NCI-H1048 (cell line): ENCODE measurements at places on chromosomes 2 and 18.

DNA sequence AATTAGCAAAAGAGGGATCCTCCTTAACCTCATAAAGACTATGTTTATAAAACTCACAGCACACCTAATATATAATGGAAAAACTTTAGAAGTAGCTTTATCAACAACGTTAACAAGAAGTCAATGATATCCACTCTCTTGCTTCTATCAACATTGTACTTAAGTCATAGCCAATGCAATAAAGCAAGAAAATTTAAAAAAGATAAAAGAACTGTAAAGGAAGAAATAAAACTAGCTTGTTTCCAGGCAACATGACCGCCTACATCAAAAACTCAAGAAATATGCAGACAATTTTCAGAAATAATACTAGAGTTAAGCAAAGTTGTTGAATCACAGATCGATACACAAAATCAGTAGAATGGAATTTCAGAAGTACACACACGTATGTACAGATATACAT is 375.5 kb upstream of the SPRED2 start:
- no peak for DNase-seq

DNA sequence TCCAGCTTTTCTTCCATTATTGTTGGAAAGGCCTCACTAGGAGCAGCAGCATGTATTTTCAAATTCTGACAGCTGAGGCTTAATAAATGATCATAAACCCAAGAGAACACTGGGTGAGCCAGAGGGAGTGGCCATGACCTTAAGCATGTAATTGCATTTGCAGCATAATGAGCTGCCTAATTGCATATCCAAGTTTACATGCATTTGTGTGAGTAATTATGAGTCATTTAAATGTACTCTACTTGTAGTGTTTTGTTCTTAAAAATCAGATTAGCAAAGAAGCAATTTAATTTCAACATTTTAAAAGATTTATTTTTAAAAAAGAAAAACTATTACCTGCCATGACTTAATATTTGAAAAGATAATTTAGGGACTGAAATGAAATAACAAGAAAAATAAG is 74.8 kb downstream of the NOL10 start:
- no peak for DNase-seq

DNA sequence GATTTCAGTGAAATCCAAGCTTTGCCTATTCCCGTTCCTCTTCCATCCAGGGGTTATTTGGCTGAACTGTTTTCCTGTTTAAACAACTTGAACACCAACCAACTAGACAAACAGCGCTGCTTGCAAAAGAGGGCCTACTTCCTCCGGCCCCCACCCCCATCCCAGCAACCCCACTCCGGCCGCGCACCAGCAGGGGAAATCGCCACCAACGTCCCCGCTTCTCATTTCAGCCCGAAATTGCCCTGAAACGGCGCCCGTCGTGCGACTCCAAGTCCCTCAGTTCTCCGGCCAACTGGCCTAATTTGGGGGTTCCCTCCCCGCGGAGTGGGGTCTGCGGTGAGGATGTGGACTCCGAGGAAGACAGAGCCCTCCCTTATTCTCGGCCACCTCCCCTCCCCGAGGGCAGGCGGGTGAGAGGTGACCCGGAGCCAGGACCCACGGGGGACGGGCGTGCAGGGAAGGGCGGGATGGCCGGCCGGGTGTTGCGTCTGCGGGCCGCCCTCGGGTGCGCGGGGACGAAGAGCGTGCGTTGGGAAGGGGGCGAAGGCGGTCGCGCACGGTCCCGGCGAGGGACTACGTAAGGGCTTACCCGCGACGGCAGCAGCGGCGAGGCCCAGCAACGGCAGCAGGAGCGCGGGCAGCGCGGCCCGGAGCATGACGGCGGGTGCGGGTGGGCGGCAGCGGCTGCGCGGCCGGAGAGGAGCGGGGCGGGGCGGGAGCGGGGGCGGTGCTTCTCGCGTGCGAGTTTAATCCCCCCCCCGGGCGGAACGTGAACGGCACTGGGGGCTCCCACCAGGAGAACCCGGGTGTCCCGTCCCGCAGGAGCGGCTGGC is at the start of gene CD302:
CD302 (minus strand) TSS at position 666 of the 833 bp plus-strand sequence; CDS start at position 656, 10 bp downstream.
- DNase-seq = no peak

GRCh38 chr2:127523269-127523939 is 2.9 kb downstream of the IWS1 start:
- DNase-seq = no peak

DNA sequence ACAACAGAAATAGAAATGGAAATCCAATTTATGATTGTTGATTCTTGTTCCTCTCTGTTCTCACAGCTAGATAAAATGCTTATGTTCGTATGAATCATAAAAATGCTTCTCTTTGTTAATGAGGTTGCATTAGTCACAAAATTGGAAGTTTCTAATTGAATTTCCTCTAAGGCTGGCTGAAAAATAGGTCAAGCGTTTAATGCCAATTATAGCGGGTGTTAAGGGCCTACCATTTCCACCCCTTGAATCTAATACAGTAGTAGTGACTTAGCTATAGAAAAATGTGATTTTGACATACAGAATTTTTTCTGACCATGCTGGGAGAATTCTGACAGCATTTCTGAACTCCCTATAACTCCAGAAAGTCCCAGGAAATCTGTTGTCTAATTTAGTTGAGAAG is 107.1 kb downstream of the TTN start:
- DNase-seq = no peak

- DNase-seq = no peak
Observed at GRCh38 chr2:211942153-211942552, 596.4 kb downstream of the ERBB4 start.

- no peak for DNase-seq
Observed at GRCh38 chr2:194491409-194492115, 1165.5 kb upstream of the SLC39A10 start.

DNA sequence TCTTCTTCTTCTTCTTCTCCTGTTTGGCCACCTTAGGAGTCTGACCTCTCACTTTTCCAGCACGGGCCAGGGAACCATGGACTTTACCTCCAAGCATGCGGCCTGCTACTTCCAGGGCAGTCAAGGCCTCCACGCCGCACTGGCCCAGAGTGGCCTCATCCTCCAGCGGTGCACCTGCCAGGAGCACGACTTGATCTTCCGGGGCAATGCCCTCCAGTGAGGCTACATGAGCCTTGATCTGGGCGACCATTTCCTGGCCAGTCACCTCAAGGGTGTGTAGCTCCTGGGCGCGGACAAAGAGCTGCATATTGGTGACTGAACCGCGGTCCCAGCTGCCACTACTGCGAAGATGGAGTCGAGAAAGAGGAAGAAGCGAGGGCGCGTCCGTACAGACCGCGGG is 67.1 kb downstream of the DIPK1C start:
- DNase-seq = no peak

GRCh38 chr2:206869824-206870495 is 69.4 kb upstream of the CPO start:
- no peak for DNase-seq

- no peak for DNase-seq
Observed at GRCh38 chr2:62787386-62787785, 81.9 kb downstream of the EHBP1 start.

GRCh38 chr2:169415233-169415748 is 53.0 kb upstream of the LRP2 start:
- DNase-seq = no peak

DNA sequence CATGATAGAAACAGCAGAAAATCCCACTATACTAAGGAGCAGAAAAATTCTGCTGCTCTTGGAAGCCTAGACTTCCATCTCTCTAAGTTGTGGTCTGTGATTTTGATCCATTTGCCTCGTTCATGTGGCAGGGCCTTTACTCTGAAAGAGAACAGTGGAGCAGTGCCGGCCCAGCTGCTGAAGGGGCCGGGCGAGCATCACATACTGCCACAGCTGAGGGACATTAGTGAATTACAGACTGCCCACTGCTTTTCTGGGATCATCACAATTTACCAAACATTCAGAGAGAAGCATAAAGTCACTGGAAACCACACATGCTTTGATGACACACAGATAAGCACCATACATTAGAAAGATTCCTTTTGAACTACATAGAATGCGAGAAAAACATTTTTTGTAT is 217.0 kb upstream of the BOD1L2 start:
- no peak for DNase-seq

DNA sequence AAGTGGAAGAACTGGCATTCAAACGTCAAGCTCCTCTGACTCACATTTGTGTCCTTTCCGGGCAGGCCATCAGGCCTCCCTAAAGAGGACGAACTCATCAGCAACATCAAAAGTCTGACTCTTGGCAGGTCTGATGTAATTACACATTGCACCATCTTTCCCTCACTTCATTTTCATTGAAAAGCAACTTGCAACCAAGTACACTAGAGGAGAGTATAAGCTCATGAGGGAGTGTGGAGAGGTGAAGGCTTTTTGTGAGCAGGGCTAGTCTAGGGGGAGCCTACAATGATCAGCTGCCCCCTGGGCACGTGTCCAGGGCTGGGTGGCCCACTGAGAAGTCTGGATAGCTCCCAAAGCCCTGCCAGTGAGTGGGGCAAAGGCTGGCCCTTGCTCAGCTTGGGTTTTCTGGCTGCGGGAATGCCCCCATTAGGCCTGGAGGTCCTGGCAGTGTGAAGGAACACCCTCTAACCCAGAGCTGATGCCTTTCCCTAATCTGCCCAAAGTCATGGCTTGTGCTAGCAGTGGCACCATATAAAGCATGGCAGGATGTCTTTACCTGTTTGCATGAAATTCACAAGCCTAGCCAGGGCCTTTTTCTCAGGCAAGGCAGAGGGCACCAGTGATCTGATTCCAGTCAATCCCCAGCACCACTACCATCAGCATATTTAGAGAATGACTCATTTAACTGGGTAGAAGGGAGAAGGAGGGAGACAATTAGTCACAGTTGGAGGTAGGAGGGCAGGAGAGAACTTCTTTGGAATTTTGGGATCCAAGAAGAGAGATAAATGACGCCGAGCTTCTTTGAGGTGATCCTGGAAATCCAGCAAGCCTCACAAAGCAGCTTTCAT is 8.5 kb upstream of the DAW1 start:
- DNase-seq = no peak

- DNase-seq = no peak
Observed at GRCh38 chr2:107036293-107036692, 150.3 kb upstream of the ST6GAL2 start.

GRCh38 chr2:162746310-162746709 is 92.3 kb downstream of the KCNH7 start:
- DNase-seq = no peak
